ENCODE measurements at places on chromosomes 6 and 20.

GRCh38 chr20:15163632-15164031 is 826.2 kb upstream of the FLRT3 start:
- DNase-seq = no peak

- no peak for DNase-seq
Measured at GRCh38 chr20:19129976-19130612, 82.3 kb upstream of the SLC24A3 start.

DNA sequence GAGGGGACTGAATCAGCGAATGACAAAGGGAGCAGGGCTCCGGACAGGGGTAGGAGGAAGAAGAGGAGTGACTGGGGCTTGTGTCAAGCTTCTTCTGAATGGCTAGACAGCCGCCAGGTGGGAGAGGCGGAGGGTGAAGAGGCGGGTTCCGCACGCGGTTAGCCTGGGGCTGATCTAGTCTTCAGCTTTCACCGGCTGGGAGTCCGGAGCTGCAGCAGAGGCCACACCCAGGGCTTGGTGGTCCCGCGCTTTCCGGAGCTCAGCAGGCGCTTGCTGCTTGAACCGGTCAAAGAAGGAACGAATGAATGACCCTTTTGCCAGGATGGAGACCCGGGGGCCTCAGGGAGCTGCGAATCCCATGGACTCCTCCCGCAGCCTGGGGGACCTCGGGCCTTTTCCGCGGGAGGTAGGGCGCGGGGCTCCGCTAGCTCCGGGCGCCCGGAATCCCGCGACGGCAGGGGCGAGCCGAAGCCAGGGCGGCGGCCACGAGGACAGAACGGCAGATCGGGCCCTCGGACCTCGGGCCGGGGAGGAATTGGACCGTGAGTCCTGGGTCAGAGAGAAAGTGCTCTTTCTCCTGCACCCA is at the start of gene C6orf141:
Gene C6orf141, plus strand, starts transcription at position 177 of the 586 bp plus-strand sequence. Its CDS starts 125 bp downstream, at position 302.
- DNase-seq = peak; percentile 48

- no peak for DNase-seq
Measured at GRCh38 chr6:53252177-53252692, 96.5 kb downstream of the ELOVL5 start.

GRCh38 chr6:36758516-36759147 is 61.0 kb downstream of the RAB44 start:
- no peak for DNase-seq

GRCh38 chr6:134585517-134585873 is 267.6 kb upstream of the SGK1 start:
- DNase-seq = no peak

- DNase-seq = peak; percentile 83
Measured at GRCh38 chr6:31729979-31730630, 1.0 kb upstream of the DDAH2 start.

DNA sequence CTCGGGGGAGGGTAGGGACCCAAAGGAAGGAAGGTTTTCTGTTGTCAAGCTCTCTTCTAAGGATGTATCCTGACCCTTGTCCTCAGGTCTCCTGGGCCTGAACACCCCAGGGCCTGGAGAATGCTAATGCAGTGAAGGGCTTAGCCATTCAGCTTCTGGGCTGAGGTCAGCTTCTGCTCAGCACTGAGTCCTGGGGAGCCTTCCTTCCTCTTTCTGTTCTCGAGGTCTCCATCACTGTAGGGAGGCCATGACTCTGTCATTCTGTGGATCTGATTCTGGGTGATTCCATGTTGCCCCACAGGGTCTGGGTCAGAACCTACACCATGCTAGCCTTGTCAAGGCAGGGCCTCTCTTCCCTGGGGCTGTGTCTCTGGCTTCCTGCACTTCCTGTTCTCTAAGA is 712.7 kb downstream of the DHX35 start:
- DNase-seq = no peak

GRCh38 chr6:75775219-75775618 is 26.2 kb downstream of the MYO6 start:
- no peak for DNase-seq

DNA sequence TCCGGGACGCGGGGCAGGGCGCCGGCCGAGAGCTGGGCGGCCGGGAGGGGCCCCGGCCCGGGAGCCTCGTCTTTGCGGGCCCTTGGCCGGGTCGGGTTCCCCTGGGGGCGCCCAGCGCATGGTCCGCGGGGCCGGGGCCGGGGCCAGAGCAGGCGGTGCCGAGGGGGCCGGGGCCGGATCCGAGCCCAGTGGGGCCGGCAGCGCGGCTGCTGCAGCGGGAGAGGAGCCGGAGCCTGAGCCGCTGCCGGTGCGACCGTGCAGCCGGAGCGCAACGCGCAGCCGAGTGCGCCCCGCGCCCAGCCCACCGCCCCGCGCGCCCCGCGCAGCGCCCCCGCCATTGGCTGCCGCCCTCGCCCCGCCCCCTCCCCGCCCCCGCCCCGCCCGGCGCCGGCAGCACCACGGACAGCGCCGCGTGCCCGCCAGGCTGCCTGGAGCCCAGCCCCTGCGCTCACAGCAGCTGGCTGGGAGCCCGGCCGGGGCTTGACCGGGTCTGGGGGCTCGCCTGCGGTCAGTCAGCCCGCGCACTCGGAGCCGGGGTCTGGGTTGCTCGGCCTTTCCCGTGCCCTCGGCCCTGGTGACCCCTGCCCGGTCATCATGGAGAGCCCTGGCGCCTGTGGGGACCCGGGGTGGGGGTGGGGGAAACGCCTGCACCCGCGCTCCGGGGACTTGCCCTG is at the start of gene HRH3:
Gene HRH3, minus strand, starts transcription at position 287 of the 674 bp plus-strand sequence. CDS start 308 bp downstream, outside the sequence.
- DNase-seq = no peak

DNA sequence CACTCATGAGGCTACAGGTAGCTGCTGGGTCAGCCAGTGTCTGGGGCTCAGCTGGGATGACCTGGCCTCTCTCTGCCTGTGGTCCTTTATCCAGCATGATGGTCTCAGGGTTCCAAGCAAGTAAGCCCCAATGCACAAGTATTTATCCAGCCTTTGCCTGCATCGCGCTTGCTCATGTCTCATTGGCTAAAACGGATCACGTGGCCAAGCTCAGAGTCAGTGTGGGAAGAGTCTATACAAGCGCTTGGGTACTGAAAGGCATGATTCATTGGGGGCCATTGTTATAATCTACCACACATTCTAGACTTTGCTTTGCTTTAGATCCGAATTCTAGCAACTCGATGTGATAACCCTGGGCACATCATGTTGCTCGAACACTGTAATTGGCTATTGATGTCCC is 48.3 kb downstream of the PPP1R16B start:
- DNase-seq = no peak

GRCh38 chr6:4613381-4613780 is 162.8 kb upstream of the CDYL start:
- DNase-seq = no peak

DNA sequence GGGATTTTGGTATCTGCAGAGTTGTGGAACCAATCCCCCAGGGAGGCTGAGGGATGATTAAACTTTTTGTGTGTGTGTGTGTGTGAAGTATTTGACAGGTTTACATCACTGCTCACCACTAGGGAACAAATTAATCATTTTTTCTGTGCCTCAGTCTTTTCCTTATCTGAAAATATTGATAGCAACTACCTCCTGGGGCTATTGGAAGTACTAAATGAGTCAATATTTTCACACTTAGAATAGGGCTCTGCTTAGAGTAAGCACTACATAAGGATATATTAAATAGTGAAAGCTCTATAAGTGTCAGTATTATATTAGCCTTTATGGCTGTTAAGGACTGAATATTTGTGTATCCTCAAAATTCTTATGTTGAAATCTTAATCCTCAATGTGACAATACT is 155.2 kb upstream of the UST start:
- no peak for DNase-seq

- peak; percentile 89 for DNase-seq
Measured at GRCh38 chr6:98957450-98957849, 9.7 kb upstream of the FBXL4 start.

DNA sequence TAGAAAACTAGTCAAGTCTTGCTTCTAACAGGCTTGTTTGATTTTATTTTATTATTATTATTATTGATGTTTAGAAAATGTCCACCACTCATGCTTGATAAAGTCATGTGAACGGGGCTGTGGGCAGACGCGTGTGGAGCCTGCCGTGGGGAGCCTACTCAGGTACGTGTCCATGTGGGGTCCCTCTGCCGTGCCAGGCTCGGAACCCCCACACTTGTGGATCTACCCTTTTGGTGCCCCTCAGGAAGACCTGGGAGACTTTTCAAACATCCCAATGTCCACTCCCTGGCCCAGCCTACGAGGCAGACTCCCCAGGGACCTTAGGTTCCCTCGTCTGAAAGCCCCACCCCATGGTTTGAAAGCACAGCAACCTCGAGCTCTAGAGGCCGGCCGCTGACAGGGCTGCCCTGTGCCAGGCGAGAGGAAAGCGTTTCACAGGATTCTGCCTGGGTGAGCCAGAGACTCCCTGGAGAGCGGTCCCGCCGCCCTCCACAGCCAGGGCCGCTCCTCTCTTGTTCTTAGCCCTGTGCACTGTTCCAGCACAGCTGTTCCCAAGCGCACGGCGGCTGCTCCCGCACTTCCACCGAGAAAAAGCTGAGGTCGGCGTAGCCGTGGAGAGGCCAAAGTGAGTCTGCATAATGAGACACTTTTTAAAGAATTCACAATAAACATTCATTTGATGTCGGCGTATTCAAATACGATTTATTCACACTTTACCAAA is 249.7 kb downstream of the TTLL2 start:
- no peak for DNase-seq

DNA sequence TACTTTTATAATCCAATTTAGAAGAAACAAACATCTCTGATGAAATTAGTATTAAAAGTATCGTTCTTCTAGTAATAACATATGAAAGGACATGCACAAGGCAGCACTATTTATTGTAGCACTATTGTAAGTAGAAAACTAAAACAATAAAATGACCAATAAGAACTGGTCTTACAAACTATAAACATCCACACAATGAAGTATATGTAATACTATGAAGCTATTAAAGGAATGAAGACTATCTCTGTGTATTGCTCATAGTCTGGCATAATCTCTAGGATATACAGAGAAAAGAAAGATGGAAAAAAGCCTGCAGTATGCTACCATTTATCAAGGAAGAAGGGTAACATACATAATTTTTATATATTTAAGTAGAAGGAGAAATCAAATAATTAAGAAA is 16.7 kb downstream of the LCA5 start:
- no peak for DNase-seq

- DNase-seq = no peak
Measured at GRCh38 chr20:2932498-2932897, 59.2 kb downstream of the PTPRA start.

- no peak for DNase-seq
Measured at GRCh38 chr6:14656649-14657048, 539.1 kb downstream of the CD83 start.

GRCh38 chr20:15835811-15836210 is 737.4 kb downstream of the KIF16B start:
- DNase-seq = no peak

DNA sequence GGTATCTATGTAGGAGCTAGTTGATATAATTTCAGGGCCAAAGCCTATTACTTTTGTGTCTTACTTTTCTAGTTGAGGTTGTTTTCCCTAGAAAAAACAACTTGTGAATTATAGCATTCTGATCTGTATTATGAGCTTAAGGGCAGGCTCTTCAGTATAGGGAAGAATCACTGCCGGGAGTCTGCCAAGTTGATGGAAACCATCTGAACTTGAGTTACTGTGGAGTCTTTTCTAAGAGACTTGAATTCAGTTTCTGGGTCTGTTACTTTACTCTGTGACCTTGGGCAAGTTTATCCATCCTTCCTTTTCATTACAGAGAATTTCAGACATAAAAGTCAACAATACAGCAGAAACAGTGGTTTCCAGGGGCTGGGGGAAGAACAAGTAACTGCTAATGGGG is 2.1 kb upstream of the CASS4 start:
- no peak for DNase-seq

GRCh38 chr20:47438464-47439381 is 63.0 kb upstream of the NCOA3 start:
- DNase-seq = no peak

GRCh38 chr20:62668441-62669027 is 26.2 kb downstream of the SLCO4A1 start:
- peak; percentile 65 for DNase-seq

DNA sequence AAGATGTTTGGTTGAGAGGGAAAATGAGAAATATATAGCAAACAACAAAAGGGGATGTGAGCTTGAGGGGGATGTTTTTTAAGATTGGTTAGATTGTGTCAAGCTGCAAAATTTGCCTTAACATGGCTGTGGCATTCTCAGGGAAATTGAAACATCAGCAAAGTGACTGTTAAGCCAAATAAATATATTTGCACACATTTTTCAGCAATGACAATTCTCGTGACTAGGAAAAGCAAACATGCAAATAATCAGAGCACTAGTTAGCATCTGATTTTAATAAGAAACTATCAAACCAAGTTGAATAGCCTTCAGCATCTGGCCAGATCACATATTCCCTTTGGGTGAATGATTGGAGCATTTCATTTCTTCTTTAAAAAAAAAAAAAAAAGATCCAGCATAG is 262.8 kb downstream of the TBC1D7 start:
- DNase-seq = no peak

GRCh38 chr6:144314003-144314485 is 28.9 kb downstream of the UTRN start:
- peak; percentile 26 for DNase-seq

DNA sequence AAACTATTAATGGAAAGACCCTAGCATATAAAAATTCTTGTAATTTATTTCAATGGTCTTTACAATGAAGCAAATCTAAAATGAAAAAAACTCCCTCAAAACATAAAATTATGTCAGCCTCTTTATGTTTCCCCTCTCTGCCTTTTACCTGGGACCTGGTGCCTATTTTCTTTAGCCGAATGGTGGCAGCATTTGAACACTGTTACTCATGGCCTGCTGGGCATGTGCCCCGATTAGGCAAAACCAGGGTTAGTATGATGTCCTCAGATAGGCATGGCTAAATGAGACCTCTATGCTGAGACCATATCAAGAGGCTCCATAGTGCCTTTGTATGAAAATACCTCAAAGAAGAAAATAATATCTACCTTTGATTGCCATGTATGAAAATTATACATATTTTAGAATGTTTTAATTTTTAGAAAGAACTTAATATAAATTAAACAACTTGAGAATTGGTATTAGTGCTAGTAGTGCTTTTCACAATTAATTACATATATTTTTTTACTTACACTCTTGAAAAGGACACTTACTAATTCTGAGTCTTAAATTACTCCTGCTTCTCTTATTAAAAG is 22.5 kb upstream of the C6orf58 start:
- DNase-seq = peak; percentile 67

- peak; percentile 94 for DNase-seq
Measured at GRCh38 chr6:30682143-30683117, 4.0 kb downstream of the PPP1R18 start.

DNA sequence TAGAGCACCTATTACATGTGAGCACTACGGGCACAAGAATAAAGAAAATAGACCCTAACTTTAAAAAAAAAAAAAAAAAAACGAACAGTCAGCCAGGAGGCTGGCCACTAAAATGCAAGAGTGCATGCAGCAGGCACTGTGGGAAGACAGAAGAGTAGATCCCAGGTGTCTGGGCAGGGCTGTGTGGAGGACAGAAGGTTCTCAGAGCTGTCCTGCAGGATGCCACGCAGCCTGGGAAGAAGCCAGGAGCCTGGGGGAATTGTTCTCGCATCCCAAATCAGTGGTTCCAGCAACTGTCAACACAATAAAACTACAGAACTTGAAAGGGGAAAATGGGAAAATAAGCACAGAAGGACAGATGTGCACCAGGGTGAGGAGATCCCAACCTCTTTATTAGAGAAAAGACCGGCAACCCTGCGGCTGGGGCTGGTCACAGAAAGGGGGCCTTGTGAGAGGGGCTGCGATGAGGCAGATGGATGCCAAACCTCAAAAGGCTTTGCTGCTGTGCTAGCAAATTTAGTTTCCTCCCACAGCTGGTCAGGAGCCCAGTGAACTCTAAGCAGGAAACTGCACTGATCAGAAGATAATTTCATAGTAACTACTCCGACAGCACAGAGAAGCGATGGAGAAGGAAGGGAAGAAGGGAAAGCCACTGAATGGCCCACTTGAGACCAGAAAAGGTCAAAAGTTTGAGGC is 30.9 kb downstream of the MAP3K5 start:
- DNase-seq = no peak

GRCh38 chr6:147390909-147391536 is 117.5 kb upstream of the SAMD5 start:
- no peak for DNase-seq

Measured in HCEC 1CT (cell line).